Esophagus muscularis mucosa (tissue), 4 donors: ENCODE measurements at places on chromosomes 13 and 19.
A peak's percentile ranks its signal among the peaks of the same experiment; 100 is the strongest.

- H3K4me3 ChIP-seq, result no peak overlapping the region
- no peaks in the 10 kb centered on the region for H3K27me3 ChIP-seq
- H3K27ac ChIP-seq, result no peak overlapping the region
- no peak for DNase-seq
- peaks cover 9% of the 10 kb centered on the region for H3K4me1 ChIP-seq
Observed at GRCh38 chr13:74000876-74001275, 133.3 kb downstream of the KLF12 start.

GRCh38 chr19:3178377-3178972 is at the start of gene S1PR4:
S1PR4 (plus strand) TSS chr19:3178769; CDS start chr19:3178793, 24 bp downstream.
- no peak for DNase-seq
- peak within 1 kb of the TSS; percentile 32 for H3K27ac ChIP-seq
- H3K36me3 ChIP-seq, result no peaks in the 10 kb centered on the region

DNA sequence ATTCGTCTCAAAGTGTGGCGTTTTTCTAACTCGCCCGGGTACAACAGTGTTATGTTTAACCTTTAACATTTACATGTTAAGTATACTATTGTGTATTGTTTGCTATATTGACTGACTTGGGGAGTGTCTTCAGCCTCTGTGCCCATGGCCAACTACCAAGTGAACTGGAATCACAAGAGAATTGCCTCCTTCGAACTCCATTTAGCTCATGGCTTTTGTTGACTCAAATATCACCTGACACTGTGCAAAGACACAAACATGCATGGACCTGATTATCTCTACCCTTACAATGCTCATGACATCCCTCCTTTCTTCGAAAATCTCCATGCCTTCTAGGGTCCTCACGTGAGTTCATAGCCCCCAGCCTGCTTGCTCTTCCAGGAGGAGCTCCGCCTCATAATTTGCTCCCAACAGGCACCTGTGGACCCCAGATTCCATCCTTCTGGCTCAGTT is 704 bp downstream of the ZNF814 start:
- no peaks in the 10 kb centered on the region for H3K27me3 ChIP-seq
- no peak for DNase-seq
- peak overlapping the region; percentile 78 for H3K27ac ChIP-seq
- peak overlapping the region; percentile 70 for H3K4me3 ChIP-seq

GRCh38 chr13:50167224-50167947 is 152.1 kb downstream of the KCNRG start:
- H3K4me3 ChIP-seq, result no peak overlapping the region
- peaks cover 6% of the 10 kb centered on the region for H3K4me1 ChIP-seq
- DNase-seq, result no peak
- H3K27ac ChIP-seq, result no peak overlapping the region
- no peaks in the 10 kb centered on the region for H3K27me3 ChIP-seq
- H3K36me3 ChIP-seq, result no peaks in the 10 kb centered on the region

DNA sequence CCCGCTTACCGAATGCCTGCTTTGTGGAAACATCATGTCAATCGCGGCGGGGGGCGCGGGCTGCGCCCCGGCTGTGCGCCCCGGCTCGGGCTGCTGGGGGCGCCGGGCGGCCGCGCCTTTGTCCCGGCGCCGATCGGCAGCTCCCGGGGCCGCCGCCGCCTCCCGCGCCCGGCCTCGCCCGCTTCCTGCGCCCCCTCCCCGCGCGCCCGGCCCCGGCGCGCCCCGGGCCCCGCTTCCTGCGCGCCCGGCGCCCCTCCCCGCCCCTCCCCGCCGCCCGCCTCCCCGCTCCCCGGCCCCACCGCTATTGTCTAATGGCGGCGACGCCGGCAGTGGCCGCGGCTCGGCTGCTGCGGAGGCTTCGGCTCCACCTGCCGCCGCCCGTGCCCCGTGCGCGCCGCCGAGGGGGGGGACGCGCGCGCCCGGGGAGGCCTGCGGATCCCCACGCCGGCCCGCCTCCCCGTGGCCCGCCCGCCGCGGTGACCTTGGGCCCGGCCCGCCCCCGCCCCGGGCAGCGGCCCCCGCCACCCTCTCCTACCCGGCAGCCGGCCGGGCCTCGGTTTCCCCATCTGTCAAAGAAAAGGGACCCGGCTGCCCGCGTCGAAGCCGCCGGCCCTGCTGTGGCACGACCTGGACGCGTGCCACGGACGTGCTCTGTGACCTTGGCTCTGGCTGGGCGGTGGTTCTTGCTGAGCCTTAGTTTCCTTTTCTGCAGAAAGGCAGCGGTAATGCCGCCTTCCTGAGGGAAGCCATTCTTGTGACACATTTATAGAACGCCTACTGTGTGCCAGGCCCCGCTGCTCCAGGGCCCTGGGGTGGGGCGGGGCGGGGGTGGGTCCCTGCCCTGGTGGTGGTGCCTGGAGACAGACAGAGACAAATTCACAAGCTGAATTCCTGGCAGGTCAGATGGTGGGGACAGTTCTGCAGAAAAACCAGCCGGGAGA is at the start of gene TLE5:
TSS of gene TLE5 (minus strand) at position 331 of the 941 bp plus-strand sequence. CDS start at position 36, 295 bp downstream.
- peaks cover 19% of the 10 kb centered on the region for H3K36me3 ChIP-seq
- peak within 1 kb of the TSS; percentile 99 for H3K27ac ChIP-seq
- H3K4me1 ChIP-seq, result peaks cover 50% of the 10 kb centered on the region
- DNase-seq, result no peak

- no peak overlapping the region for H3K4me3 ChIP-seq
- H3K4me1 ChIP-seq, result no peaks in the 10 kb centered on the region
- no peaks in the 10 kb centered on the region for H3K36me3 ChIP-seq
- DNase-seq, result no peak
- no peaks in the 10 kb centered on the region for H3K27me3 ChIP-seq
- H3K27ac ChIP-seq, result no peak overlapping the region
Observed at GRCh38 chr13:21328836-21329477, 130.1 kb downstream of the ZDHHC20 start.
